Lower lobe of right lung (tissue), 2 donors: ENCODE measurements at places on chromosomes 5 and 9. TPM values are rescaled to one million over a fixed set of nuclear protein-coding genes. Genes with fewer than 3 reads are reported as not detected.

The KCNT1 gene
- total RNA-seq, result 0.35 TPM

The ZMAT2 gene
- total RNA-seq, result 42.9 TPM

GRCh38 chr9:130847306-130848217, 12.5 kb downstream of the ABL1 start:
- H3K27ac ChIP-seq, result peak overlapping the region; percentile 69
- no peaks in the 10 kb centered on the region for H3K27me3 ChIP-seq
- no peak overlapping the region for H3K4me3 ChIP-seq
- DNase-seq, result no peak
- no peaks in the 10 kb centered on the region for H3K36me3 ChIP-seq
- H3K4me1 ChIP-seq, result peaks cover 57% of the 10 kb centered on the region

DNA sequence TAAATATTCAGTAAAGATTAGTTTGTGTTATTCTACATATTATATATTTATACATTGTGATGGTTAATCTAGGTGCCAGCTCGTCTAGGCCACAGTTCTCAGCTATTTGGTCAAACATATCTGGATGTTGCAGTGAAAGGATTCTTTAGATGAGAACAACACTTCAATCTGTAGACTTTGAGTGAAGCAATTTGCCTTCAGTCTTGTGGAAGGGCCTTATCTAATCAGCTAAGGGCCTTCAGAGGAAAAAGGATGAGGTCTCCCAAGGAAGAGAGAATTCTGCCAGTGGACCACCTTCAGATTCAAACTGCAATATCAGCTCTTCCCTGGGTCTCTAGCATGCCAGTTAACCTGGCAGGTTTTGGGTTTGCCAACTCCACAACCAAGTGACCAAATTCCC, 112.0 kb downstream of the SH3TC2 start:
- H3K27ac ChIP-seq, result peak overlapping the region; percentile 27
- H3K36me3 ChIP-seq, result no peaks in the 10 kb centered on the region
- no peak for DNase-seq
- H3K27me3 ChIP-seq, result no peaks in the 10 kb centered on the region
